Activated CD4-positive, alpha-beta T cell treated with anti-CD3 and anti-CD28 coated beads, Interleukin-2, amount 50 U/mL, for 16 hours (primary cell): ENCODE measurements at places on chromosomes 4 and X.

DNA sequence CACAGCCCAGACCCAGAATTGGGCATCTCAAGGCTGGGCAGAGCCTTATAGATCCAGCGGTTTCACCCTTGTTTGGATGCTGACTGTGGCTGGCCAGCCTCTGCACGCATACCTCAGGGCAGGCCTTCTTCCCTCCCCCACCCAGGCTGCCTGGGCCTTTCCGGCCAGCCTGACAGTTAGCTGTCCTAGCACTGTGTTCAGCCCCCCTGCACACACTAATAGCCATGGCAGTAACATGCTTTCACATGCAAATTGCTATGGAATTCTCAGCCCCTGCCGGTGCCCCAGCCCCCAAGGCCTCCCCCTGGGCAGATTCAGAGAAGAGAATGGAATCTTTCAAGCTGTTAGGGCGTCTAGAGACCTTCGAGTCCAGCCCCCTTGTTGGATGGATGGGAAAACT is 17.7 kb downstream of the EFNB1 start:
- no peak for DNase-seq

DNA sequence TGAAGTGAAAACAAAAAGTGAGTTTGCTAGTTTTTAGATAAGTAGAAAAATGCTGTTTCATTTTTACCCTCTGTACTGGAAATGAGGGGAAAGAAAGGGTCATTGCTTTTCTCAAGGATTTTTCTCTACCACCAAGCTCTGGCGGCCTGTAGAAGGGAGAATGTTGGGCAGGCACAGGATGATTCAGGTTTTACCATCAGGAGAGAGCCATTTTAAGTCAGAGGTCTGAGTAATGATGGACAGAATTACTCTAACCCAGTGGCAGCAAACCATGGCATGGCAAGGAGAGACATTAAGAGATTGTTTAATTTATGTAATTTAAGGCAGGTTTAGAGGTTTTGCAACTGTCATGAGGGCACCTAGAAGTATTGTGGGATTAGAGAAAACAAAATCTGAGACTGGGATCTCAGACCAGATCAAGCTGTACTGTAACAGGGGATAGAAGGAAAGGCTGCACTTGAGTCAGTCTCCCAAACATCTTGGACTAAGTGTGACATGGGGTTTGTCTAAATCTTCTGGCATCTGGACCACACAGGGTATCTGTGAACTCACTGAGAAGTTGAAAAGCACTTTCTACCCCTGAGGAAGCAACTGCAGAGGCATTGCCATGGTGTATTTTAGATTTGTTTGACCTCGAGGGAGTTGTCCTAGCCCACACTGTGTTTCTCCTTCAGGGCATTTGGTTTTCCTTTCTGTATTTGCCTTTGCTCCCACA is 81.6 kb downstream of the BANK1 start:
- DNase-seq: no peak

- DNase-seq: no peak
Observed at GRCh38 chr4:55051532-55051931, 73.9 kb downstream of the KDR start.

GRCh38 chrX:69032601-69033000 is 132.7 kb downstream of the PJA1 start:
- no peak for DNase-seq

DNA sequence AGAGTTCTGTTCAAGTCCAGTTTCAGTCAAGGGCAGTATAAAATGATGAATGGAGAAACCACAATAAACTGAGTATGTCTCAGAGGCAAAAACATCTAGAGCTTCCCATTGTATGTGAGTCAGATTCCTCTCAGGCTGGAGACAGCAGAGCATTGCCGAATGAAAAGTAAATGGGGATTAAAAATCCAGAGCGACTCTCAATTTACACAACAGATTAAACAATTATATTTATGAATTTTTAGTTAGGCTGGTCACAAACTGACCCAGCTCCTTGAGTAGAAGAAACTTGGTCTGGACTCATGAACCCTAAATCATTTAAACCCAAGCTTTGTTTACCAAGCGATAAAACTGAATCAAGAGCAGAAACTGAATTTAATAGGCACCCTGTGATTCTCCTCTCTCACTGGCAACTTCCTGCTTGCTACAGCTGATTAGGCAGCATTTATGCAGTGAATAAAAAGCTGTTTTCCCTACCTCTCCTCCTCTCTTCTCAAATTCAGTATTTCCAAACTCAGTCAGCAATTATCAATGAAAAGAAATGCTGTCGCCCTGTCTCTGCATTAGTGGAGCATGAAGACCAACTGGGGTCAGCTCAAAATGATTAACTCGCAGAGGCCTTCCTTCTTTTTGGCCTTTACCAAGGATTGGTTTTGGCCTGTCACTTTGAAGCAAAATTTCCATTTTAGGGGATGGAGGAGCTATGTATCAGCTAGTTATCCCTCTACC is 568.0 kb downstream of the PDHA2 start:
- no peak for DNase-seq

GRCh38 chr4:99574530-99575324 is at the start of gene MTTP:
Gene MTTP (plus strand): TSS chr4:99574824. CDS start chr4:99574910, 86 bp downstream.
- no peak for DNase-seq
